ENCODE measurements at places on chromosomes 12 and 14. TPM values are rescaled to one million over a fixed set of nuclear protein-coding genes. Genes with fewer than 3 reads are reported as not detected.

The ZFC3H1 gene
- 63.3 TPM for total RNA-seq

The TAC3 gene
- total RNA-seq: 0.57 TPM

The OTX2 gene
- total RNA-seq: not detected

The CCDC177 gene
- 0.05 TPM for total RNA-seq

The PRIMA1 gene
- not detected for total RNA-seq

The WNT1 gene
- total RNA-seq: not detected

The KRT83 gene
- not detected for total RNA-seq

The ARG2 gene
- 4.7 TPM for total RNA-seq

The B4GALNT1 gene
- total RNA-seq: 5.7 TPM

The MYF5 gene
- not detected for total RNA-seq

The ASPG gene
- not detected for total RNA-seq

The C12orf60 gene
- 2.2 TPM for total RNA-seq

The TAS2R43 gene
- total RNA-seq: 1.2 TPM

The KCNJ8 gene
- not detected for total RNA-seq

The ENDOU gene
- 0.09 TPM for total RNA-seq

The TSHR gene
- not detected for total RNA-seq

The ACACB gene
- 5.8 TPM for total RNA-seq

The PLEKHG7 gene
- not detected for total RNA-seq

The VAMP1 gene
- total RNA-seq: 51.2 TPM

The WNT5B gene
- total RNA-seq: 0.89 TPM

The SLCO1B3 gene
- total RNA-seq: not detected

The PTGER2 gene
- total RNA-seq: 66.7 TPM

The CCDC196 gene
- not detected for total RNA-seq

The MYH6 gene
- total RNA-seq: 0.17 TPM

The ADAM21 gene
- total RNA-seq: not detected

The SERPINA9 gene
- total RNA-seq: not detected

The PIWIL1 gene
- total RNA-seq: not detected

The DPY19L2 gene
- total RNA-seq: 0.61 TPM

The NFE2 gene
- not detected for total RNA-seq

The LUM gene
- total RNA-seq: not detected

The GALNT6 gene
- 12.8 TPM for total RNA-seq

The YARS2 gene
- 30.5 TPM for total RNA-seq

The ZFP36L1 gene
- 106 TPM for total RNA-seq

The SLC5A8 gene
- total RNA-seq: not detected

The SIX6 gene
- not detected for total RNA-seq

The SLCO1A2 gene
- total RNA-seq: 0.02 TPM

The IL22 gene
- total RNA-seq: 3.1 TPM

The FAIM2 gene
- 0.54 TPM for total RNA-seq

The LRRC10 gene
- not detected for total RNA-seq

The DIO3 gene
- total RNA-seq: not detected

The KRT86 gene
- total RNA-seq: 0.64 TPM

The FAM90A1 gene
- total RNA-seq: 0.31 TPM

The TGFB3 gene
- 2.4 TPM for total RNA-seq

The CCDC60 gene
- not detected for total RNA-seq

The PIK3C2G gene
- not detected for total RNA-seq

The FGF6 gene
- total RNA-seq: not detected

The CCDC197 gene
- total RNA-seq: not detected

The HHIPL1 gene
- total RNA-seq: not detected

The PRH2 gene
- not detected for total RNA-seq

The SLCO1B1 gene
- not detected for total RNA-seq

The SLC25A21 gene
- not detected for total RNA-seq

The MIP gene
- not detected for total RNA-seq

The KRT73 gene
- total RNA-seq: 0.09 TPM

The CMA1 gene
- total RNA-seq: not detected
